ENCODE measurements at places on chromosomes 12 and 14.

DNA sequence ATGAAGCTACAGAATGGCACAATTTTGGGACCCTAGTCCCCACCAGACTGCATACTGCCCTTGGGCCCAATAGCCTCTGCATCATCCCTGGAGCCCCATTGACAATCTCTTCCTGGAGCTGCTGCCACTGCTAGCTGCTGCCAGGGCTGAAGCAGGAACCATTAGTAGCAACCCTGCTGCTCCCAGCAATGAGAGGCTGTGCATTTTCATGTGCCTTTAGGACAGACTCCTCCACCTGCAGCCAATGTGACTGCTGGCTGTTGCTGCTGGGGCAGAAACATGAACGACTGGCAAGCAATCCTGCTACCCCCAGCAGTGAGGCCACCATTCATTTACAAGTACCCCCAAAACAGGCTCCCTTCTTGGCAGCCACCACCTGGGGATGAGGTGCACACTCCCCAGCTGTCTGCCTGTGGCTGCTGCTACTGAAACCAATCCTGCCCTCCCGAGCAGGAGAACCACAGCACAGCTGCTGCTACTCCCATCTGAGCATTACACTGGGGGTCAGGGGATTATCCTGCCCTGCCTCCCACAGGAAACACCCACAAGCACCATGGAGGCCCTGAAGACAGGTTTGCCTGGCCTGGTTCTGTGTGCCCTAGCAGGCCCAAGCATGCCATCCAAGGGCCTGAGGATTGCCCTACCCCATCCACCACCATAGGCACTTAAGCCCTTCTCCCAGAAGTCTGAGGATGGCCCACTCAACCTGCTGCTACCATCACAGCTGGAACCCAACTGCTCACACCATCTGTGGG lies 181.0 kb downstream of the MYRFL start:
- DNase-seq: no peak

GRCh38 chr14:78103271-78103670 lies 66.9 kb upstream of the NRXN3 start:
- DNase-seq: no peak

GRCh38 chr14:79840831-79841230 lies 370.5 kb downstream of the DIO2 start:
- DNase-seq: no peak

DNA sequence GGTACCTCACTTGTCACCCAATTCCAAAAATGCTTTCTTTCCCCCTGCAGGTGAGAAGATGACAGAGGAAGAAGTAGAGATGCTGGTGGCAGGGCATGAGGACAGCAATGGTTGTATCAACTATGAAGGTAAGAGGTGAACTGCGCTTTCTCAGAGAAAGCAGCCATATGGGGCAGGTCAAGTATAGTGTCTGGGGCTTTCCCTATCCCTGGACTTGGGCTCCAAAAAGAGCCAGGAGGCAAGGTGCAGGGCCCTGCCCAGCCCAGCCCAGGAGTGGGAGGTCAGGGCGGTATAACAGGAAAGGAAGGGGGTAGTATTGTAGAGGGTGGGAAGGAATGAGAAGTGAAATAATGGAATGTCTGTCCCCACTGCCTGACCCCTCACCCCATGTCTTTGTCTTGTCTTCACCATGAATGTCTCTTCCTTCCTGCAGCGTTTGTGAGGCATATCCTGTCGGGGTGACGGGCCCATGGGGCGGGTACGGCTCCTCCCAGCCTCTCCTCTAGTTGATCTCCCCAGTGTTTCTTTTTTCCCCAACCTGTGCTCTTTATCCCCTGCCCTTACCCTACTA lies 2.1 kb downstream of the MYL6 start:
- no peak for DNase-seq

GRCh38 chr12:130480887-130481286 lies 143.2 kb downstream of the PIWIL1 start:
- DNase-seq: no peak

GRCh38 chr14:91283666-91284065 lies 39.2 kb upstream of the GPR68 start:
- DNase-seq: no peak

DNA sequence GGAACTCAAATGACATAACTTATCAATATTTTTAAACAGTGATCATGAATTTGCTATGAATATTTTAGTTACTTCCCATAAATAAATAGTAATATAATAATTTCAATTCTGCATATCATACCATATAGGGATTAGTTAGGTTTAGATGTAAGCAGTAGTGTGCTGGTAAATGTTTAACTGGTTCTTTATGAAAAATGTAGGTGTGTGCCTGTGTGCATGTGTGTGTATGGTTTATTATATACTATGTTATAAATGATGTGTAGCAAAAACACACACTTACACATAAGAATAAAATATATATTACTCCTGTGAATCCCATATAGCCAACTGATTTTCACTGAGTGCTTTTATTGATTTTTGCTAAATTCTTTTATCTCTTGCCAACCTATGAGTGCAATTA lies 14.0 kb upstream of the BHLHE41 start:
- DNase-seq: no peak

DNA sequence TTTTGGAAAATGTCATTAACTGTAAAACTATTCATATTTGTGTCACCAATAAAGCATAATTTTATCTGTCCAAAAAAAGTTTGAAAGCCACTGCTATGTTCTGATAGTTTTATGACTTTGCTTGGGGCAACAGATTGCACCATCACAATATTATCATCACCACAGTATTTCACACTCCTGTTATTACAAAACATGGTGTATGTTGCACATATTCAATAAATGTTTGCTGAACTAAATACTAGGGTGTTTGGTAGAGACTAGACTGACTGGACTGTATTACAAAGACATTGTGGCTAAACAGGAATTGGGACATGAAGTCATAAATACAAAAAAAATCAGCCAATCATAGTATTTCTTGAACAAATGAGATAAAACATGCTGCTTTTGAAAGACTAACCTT lies 55.1 kb downstream of the PAWR start:
- peak; percentile 45 for DNase-seq

DNA sequence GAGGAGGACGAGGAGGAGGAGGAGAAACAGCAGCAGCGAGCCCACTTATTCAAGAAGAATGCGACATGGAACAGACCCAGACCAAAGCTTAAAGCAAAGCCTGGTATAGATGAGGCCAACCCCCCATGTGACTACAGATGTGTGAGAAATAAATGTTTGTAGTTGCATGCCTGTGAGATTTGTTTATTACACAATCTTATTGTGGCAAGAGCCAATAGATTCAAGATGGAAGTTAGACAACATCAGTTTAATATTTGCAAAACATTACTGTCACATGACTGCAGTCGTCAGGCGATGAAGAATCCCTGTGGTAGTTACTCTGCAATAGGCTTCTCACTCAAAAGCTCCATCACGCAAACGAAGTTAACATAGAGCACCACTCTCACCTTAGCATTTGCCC lies 17.2 kb upstream of the SLC35F4 start:
- no peak for DNase-seq

All from NCI-H226 (cell line).